ENCODE measurements at places on chromosomes 3 and 15.

GRCh38 chr3:48419149-48419548 lies 10.7 kb downstream of the PLXNB1 start:
- no peak for DNase-seq

- DNase-seq: no peak
These were observed 2.4 kb downstream of the PML start for GRCh38 chr15:73996939-73997338.

DNA sequence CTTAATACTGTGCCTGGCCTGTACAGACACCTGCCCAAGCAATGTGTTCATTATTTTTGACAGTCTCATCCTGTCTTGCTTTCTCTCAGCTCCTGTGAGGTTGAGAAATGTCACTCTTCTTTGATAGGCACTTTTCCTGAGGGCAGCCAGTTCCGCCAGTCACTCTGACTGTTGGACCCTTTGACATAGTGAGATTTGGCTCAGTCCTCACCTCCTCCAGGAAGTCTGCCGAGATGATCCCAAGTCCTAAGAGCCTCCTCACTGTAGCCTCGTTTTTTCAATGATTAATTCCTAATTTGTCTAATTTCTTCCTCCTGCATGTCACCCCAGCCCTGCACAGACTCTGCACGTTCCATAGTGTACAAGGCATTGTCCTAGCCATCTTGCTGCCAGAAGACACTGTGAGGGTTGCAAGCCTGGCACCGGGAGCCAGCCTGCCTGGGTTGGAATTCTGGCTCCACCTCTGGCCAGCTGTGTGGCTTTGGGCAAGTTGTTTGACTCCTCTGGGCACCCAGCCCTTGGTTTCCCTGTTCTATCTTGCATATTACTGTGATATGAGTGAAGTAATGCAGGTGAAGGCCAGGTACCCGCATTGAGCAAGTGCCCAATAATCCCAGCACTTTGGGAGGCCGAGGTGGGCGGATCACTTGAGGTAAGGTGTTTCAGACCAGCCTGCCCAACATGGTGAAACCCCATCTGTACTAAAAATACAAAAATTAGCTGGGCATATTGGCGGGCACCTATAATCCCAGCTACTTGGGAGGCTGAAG lies 24.3 kb downstream of the RPLP1 start:
- DNase-seq: no peak

DNA sequence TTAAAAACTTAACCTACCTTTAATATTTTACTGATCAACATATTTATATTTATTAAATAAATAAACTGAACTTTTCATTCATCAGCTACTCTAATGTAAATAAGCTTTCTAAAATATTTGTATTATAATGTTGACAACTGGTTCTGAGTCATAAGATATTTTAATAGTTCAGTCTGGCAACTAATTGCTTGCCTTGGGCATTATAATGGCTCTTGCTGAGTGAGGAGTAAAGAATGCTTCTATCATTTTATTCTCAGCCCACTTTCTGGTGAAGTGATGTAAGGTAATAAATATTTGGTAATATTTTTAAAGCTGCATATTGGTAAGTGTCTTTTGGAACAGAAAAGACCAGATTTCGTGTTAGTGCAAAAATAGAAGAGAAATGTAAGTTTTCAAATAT lies 81.5 kb downstream of the DIPK2A start:
- no peak for DNase-seq

GRCh38 chr3:115581362-115582135 lies 41.8 kb upstream of the GAP43 start:
- no peak for DNase-seq

- no peak for DNase-seq
These were observed 49.7 kb upstream of the SKIL start for GRCh38 chr3:170307671-170308405.

- DNase-seq: no peak
These were observed 72.2 kb downstream of the FAM174B start for GRCh38 chr15:92583096-92584034.

- DNase-seq: no peak
These were observed 43.3 kb upstream of the C2CD4B start for GRCh38 chr15:62208367-62208766.

DNA sequence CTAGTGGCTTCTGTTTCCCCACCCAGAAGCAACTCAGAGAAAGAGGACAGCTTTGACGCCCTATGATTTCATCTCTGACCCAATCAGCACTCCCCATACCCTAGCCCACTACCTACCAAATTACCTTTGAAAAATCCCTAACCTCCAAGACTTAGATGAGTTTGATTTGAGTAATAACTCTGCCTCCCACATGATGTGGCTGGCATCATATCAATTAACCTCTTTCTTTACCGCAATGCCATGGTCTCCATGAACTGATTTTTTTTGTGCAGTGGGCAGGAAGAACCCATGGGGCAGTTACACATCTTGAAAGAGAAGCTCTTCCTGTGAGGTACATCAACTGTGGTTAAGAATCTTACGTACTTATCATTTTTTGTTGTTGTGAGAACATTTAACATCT lies 25.5 kb upstream of the APOD start:
- no peak for DNase-seq

DNA sequence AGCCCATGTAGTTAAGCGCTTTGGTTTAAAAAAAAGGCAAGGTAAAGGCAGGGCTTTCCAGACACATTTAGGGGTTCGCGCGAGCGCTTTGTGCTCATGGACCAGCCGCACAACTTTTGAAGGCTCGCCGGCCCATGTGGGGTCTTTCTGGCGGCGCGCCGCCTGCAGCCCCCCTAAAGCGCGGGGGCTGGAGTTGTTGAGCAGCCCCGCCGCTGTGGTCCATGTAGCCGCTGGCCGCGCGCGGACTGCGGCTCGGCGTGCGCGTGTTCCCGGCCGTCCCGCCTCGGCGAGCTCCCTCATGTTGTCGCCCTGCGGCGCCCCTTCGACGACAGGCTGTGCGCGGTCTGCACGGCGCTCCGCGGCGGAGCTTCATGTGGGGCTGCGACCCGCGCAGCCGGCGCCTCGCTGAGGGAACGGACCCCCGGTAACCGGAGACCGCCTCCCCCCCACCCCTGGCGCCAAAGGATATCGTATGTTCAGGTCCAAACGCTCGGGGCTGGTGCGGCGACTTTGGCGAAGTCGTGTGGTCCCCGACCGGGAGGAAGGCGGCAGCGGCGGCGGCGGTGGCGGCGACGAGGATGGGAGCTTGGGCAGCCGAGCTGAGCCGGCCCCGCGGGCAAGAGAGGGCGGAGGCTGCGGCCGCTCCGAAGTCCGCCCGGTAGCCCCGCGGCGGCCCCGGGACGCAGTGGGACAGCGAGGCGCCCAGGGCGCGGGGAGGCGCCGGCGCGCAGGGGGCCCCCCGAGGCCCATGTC lies 927 bp downstream of the SMAD6 start:
- DNase-seq: peak; percentile 69

GRCh38 chr3:32897001-32897601 lies 54.3 kb upstream of the CCR4 start:
- no peak for DNase-seq

GRCh38 chr3:134644731-134645514 lies 5.9 kb downstream of the KY start:
- peak; percentile 49 for DNase-seq

DNA sequence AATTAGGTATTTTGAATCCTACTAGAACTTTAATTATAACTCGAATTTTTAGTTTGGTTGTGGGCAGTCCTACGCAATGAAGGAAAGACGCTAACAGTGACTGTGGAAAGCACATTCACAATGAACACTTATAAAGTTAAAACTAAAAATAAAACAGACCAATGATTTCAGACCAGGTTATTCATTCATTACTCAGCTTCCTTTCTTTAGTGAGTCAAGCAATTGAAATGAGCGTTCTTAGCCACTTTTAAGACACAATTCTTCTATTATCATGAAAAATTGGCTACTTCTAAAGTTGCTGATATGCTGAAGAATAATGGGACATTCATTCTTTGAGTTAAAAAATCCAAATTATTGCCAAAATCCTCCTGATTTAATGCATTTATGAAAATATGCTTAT lies 66.0 kb upstream of the CMSS1 start:
- no peak for DNase-seq

GRCh38 chr3:184472723-184473428 lies 88.7 kb upstream of the EPHB3 start:
- no peak for DNase-seq

DNA sequence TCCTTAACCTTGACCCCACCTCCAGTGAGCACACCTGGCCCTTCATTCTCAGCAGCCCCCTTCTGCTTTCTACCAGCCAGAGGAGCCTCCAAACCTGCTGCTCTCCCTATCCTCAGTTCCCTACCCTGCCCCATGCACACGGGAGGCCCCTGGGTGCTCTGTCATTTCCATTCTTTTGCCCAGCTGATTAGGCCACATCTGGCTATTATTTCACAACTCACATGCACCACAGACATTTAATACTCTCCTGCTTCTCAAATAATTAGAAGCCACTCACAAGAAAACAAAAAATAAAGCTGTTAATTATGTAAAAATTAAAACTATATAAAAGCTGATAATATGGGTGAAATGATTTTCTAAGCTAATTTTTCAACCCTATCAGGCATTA lies 50.7 kb downstream of the MYLK start:
- no peak for DNase-seq

GRCh38 chr3:144200466-144200865 lies 228.8 kb downstream of the DIPK2A start:
- no peak for DNase-seq

GRCh38 chr3:35448681-35449080 lies 190.6 kb upstream of the ARPP21 start:
- DNase-seq: no peak

DNA sequence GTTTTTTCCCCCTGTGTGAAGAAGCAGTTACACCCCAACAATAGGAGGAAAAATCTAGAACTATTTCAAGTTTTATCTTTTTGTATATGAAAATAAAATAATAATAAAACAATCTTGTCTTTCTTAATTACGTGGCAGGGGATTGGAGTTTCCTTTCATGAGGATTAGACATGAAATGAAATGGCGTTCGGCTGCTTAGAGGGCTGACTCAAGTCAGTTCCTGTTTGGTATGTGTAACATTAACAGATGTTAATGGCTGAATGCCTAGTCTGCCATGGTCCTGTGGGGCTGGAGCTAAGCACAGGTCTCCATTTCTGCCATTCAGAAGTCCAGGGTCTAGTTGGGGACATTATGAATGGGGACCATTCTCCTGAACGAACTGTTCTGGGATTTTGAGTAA lies 3.1 kb upstream of the EXOG start:
- no peak for DNase-seq

- DNase-seq: no peak
These were observed 63.0 kb downstream of the VPS8 start for GRCh38 chr3:184874709-184875644.

- no peak for DNase-seq
These were observed 94.6 kb upstream of the HERC1 start for GRCh38 chr15:63928185-63928842.

DNA sequence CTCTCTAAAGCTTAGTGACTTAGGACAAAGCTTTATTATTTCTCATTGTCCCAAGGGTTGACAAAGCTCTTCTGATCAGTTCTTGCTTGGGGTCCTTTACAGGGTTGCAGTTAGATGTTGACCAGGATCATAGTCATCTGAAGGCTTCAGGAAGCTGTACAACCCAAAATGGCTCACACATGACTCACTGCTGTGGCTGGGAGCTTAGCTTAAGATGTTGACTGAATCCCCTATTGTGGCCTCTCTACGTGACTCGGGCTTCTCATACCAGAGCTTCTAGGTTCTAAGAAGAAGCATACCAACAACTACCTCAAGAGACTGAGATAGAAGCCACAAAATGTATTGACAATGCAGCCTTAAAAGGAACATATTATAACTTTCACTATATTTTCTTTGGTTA lies 569.6 kb upstream of the ROBO2 start:
- no peak for DNase-seq

DNA sequence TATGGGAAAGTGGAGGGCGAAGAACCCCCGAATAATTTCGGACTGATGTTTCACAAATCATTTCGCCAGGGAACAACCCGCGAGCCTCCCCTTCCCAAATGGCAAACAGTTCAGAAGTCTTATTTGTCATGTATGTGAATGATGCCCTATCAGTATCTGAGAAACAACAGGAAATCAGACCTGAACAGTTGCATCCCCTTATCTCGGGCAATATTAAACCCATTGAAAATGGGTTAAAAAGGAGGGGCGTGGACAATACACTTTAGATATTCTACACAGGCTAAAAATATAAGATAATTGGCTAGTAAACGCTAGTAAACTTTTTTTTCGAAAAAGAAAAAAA lies 1003.3 kb upstream of the NR2F2 start:
- no peak for DNase-seq

- DNase-seq: no peak
These were observed 732 bp upstream of the CRTC3 start for GRCh38 chr15:90529011-90529370.

DNA sequence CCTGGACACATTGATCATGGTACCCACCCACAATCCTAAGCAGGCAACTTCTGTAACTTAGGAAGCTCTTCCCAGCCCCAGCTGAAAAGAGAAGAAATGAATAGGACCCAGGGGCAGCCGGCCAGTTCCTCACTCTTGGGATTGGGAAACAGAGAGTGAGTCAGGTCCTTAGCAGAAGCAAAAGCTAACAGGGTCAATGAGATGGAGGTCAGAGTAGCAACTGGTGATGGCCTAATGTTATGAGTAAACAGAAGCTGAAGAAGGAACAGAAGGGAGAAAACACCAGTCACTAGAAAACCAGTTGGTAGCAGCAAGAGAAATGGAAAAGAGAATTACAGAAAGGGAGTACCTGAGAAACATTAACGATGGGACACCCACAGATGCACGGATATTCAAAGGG lies 20.0 kb downstream of the RIOX2 start:
- no peak for DNase-seq

GRCh38 chr3:66830301-66830700 lies 167.8 kb upstream of the KBTBD8 start:
- DNase-seq: no peak

DNA sequence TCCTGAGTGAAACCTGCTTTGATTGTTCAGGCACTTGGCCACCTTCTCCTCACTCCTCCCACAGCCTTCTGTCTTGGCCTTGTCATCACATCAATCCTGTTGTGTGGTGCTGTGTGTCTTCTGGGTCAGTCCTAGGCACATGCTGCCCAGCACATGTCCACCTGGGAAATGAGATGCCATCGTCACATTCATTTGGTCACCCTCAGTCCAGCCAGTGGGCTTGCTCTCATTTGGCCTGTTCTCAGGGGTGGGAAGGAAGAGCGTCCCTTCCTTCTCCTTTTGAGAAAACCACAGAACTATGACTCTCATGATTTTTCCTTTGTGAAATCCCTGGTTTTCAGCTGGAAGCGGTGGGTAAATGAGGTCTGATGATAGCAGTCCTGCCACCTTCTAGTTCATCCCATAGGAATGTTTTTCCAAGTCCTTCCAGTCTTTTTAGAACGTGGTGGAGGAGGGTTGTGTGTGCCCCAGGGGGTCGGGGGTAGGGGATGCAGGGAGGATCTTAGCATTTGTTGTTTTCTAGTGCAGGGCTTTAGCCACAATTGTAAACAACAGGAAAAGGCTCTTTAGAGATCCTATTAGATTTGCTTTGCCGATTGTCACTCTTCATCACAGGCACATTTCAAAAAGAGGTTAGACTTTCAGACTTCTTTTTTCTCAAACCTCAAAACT lies 8.4 kb upstream of the PLA1A start:
- DNase-seq: no peak

- no peak for DNase-seq
These were observed 152.8 kb downstream of the GABRG3 start for GRCh38 chr15:27123808-27124207.

GRCh38 chr3:4866866-4867265 lies 112.4 kb upstream of the BHLHE40 start:
- no peak for DNase-seq

- no peak for DNase-seq
These were observed 225.8 kb downstream of the TAFA4 start for GRCh38 chr3:68706536-68706935.

GRCh38 chr3:171445620-171446204 lies 14.5 kb downstream of the TNIK start:
- DNase-seq: no peak

- DNase-seq: no peak
These were observed 62.0 kb downstream of the PLD1 start for GRCh38 chr3:171748064-171748924.

Data from ecto neural progenitor cell (in vitro differentiated cells).